ENCODE measurements at places on chromosomes 4 and X.
A peak's percentile ranks its signal among the peaks of the same experiment; 100 is the strongest.

GRCh38 chrX:132940727-132941327 is 17.6 kb downstream of the HS6ST2 start:
- no peak for DNase-seq

DNA sequence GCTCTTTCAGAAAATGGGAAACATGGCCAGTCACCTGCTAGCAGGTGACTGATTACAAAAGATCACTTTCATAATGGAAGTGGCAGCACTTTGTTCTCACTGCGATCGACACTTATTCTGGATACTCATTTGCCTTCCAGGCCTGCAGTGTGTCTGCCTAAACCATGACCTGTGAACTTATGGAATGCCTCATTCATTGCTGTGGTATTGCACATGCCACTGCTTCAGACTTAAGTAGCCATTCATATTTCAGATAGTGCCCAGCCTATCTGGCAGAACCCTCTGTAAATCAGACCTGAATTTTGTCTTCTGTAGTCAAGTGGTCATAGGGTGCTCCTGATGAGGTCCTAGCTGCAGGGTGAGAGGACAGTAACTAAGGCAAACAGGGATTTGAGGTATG is 23.3 kb upstream of the MGST2 start:
- DNase-seq, result no peak

GRCh38 chr4:168095776-168096406 is 3.6 kb downstream of the ANXA10 start:
- DNase-seq, result no peak

DNA sequence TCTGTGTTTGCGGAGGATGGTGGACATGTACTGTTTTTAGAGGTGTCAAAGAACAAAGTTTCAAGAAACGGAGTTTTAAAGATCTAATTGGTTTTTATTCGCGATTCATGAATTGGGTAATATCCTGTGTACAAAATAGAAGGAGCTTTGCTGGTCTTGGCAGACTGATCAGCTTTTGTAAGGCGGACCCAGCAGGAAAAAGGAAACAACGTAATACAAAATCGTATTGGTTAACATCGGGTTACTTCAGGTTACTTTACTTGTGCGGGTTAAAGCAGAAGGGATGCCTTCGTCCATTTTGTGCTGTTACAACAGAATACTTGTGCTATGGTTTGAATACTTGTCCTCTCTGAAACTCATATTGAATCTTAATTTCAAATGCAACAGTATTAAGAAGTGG is 11.4 kb upstream of the NYX start:
- no peak for DNase-seq

DNA sequence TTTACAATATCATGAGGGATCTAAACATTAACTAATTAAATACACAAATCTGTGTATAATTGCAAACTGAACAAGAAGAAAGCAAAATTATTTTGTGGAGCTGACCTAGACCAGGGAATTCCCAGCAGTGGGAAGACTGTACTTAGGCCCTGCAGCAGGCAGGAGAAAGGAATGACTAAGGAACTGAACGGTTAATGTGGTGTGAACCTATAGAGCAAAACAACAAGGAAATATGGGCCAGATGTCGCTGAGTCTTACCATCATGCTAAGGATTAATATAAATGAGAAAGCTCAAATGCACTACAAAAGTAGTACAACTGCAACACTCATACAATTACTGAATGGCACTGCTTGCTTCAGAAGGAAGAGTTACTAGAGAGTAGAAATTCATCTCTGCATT is 120.3 kb upstream of the ATXN3L start:
- no peak for DNase-seq

DNA sequence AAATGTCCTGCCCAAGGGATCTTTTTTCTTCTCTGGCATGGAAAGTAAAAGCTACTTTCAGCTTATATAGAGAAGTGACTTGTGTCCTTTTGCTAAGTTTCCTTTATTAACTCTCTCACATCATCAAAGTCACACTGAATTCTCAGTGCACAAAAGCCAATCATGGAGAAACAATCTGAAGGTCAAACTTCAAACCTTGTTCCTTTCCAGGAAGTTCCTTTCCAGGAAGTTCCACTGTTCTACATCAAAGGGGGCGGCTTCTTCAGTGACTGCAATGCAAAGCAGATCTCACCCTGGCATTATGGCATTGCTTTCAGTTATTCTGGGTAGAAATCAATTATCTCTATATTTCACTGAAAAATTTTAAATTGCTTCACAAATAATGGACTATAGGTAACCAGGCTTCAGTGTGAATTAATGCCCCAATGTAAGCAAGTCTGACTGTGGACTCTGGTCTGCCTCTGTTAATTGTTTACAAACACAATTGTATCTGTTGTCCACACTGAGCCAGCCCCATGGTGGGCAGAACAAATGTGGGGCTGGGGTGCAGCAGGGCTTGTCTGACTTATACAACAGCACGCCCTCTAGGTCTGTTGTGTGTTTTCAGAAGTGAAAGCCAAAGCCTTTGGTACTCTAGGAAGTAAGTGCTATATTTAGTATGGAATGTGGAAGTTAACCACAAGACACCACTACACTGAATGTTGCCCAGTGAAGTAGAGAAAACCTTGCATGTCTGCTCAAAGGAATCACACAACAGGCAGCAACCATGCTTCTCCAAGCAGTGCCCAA is 98.8 kb downstream of the CDS1 start:
- peak; percentile 67 for DNase-seq

DNA sequence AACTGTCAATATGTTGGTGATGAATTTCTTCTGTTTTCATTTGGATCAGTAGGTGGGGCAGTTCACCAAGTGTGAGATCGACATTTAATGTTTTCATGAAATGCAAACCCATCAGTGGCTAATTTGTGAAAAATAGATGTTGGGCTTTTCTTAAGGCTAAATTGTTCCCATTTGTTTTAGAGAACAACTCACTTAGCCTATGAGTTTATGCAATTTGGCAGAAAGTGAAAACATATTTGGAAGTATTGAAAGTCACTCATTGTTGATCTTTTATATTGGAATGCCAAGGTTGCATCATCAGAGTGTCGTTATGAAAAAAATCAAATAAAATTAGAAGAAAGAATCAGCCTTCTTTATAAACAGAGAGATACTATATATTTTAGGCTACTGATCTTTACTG is 132.4 kb downstream of the RPA4 start:
- DNase-seq, result no peak

- no peak for DNase-seq
Observed at GRCh38 chr4:5709207-5709575, 832 bp upstream of the EVC2 start.

- DNase-seq, result no peak
Observed at GRCh38 chrX:154546354-154547244, at the start of gene G6PD. G6PD (minus strand) TSS chrX:154546846; CDS start chrX:154546155, 691 bp downstream.

- no peak for DNase-seq
Observed at GRCh38 chrX:1477801-1478458, 25.2 kb upstream of the ASMTL start.

DNA sequence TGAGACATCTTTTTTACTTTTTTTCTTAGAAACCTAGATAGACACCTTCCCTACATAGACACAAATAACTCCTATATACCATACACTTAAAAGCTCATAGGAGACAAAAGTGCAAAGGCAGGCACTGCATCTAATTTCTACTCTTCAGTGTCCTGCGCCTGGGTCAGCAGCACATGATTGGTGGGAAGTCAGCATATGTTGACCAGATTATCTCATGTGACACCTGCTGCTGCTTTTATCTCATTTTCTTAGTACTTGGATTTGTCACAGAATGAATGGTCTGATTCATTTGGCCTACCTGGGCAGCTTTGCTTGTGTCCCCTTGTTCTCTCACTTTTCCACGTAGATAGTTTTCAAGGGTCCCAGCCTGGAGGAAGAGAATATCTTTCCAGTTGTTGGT is 24.9 kb upstream of the LNX1 start:
- no peak for DNase-seq

- DNase-seq, result no peak
Observed at GRCh38 chrX:18649498-18649951, 22.4 kb downstream of the RS1 start.

DNA sequence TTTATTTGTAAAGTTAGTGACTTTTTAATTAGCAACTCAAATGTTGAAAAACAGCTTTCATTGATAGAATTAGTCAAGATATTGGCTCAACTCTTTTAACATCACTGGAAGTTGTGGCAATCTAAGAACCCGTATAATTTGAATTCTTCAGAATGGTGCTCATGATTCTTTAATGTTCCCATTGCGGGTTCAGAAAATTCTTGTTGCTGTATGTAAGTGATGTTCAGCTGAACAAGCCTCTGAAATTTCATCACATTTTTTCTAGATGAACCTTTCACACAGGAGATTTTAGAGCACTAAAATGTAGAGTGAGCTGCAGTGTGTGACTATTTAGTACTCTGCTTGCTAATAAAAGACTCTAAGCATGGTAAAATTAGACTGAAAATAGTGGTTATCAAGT is 1317.7 kb downstream of the FSTL5 start:
- DNase-seq, result no peak

DNA sequence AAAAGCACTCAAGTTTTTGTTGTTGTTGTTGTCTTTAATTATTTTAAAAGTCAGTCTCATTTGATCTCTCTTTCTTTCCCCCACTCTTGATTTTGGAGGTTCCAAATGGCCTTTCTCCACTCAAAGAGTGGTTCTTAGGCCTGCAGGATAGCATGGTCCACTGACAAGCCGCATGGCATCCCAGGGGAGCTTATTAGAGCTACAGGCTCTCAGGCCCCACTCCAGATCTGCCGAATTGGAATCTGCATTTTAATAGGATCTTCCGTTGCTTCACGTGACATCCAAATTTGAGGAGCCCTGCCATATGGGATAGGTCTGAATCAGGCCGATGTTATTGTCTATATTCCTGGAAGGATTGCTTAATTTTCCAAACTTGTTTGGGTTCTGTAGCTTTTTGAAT is 72.1 kb downstream of the CPE start:
- no peak for DNase-seq

- no peak for DNase-seq
Observed at GRCh38 chr4:169202145-169202699, 68.5 kb downstream of the SH3RF1 start.

DNA sequence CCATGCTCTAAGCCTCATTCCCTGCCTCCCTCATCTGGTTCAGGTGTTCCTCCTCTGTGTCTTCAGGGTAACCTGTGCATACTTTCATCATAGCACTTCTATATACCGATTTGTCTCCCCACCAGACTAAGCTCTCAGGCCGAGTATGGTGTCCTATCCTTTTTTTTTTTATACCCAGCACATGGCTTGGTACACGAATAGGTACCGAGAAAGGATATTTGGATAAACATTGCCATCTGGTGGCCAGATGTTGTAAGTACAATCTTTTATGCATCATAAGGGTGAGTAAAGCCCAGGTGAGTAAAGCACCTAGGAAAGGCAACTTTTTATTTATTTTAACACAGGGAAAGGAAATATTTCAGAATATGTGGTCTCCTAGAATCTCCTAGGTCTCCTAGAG is 68.4 kb downstream of the MID2 start:
- peak; percentile 3 for DNase-seq

GRCh38 chr4:17492058-17492741 is 19.7 kb downstream of the QDPR start:
- DNase-seq, result no peak

GRCh38 chr4:2085496-2085901 is 26.4 kb downstream of the NAT8L start:
- no peak for DNase-seq

DNA sequence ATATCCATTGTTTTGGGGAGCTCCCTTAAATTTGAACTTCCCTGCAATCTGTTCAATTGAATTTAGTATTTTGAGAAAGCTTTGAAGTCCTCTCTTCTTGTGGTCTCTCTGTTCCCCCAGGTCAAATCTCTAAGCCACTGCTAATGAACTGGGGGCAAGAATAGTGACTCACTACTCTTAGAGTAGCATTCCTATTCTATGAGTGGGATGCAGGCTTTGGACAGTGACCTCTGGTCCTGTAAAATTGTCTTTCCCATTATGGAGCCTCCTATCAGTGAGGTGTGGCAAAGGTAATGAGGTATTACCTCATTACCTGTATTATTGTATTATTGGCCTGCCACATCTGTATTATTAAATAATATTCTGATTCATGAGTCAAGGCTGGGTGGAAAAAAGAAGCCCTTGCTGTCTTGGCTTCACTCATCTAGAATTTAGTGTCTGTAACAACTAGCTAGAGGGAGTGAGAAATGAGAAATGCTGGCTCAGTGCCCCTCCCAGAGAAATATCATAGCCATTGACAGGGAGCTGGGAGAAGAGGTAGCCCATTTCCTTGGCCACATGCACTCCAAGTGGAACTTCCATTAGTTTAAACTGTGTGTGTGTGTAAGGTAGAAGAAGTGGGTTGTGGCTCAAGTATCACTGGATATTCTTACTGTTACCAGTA is 393.9 kb upstream of the CTSO start:
- no peak for DNase-seq

- no peak for DNase-seq
Observed at GRCh38 chr4:3834663-3835521, 68.7 kb downstream of the ADRA2C start.

DNA sequence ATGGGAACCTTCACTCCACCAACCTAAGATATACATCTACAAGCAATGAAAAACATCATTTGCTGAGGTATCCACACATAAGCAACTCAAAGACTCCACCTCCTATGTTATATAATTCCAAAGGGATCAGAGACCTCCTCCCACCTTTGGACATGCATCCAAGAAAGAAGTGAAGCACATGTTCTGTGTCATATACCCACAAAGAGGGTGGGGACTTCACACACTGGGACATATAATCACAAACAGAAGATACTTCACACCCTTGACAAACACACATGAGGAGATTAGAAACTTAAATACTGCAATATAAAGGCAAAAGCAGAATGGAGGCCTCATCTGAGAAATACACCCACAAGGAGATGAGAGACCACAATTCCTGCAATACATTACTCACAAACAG is 25.4 kb downstream of the SUV39H1 start:
- DNase-seq, result no peak

DNA sequence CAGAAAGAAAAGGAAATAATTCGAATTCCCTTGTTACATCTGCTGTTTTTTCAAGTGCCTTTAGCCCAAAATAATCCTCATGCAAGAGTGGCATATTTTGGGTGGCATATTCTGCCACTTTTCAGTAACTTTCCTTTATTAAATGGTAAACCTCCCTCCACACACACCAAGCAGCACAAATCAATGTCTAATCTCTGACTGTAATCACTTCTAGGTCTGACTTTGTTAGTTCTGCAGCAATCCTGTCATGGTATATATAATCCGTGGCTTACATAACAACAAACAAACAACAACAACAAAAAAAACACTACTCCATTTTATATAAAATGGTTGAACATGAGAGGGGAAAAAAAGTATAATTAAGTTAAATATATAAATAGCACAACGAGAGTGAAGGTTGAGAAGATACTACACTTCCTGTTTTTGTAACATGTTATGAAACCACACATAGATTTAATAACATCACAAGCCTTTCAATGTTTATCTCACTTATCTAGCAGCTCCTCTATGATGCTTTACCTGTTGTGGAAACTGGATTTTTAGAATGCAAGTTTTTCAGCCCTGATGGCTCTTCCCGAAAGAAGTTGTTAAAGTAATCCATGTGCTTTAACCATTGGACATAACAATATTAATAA is 715.4 kb downstream of the GRXCR1 start:
- no peak for DNase-seq

DNA sequence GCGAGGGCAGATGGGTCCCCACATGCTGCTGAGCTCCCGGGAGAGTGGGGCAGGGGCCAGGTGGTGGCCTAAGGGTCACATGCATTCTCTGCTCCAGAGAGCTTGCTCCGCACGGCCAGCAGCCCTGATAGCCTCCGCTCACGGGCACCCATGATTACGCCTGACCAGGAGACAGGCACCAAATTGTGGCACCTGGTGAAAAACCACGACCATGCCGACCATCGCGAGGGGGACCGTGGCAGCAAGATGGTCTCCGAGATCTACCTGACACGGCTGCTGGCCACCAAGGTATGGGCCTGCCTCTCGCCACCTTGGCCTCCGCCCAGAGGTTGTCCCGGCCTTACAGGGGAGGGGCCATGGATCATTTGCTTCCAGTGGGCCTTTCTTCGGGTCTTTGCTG is 9.2 kb downstream of the LAGE3 start:
- no peak for DNase-seq

All from globus pallidus (tissue), 1 donor.